ENCODE measurements at places on chromosomes 6 and 20.

DNA sequence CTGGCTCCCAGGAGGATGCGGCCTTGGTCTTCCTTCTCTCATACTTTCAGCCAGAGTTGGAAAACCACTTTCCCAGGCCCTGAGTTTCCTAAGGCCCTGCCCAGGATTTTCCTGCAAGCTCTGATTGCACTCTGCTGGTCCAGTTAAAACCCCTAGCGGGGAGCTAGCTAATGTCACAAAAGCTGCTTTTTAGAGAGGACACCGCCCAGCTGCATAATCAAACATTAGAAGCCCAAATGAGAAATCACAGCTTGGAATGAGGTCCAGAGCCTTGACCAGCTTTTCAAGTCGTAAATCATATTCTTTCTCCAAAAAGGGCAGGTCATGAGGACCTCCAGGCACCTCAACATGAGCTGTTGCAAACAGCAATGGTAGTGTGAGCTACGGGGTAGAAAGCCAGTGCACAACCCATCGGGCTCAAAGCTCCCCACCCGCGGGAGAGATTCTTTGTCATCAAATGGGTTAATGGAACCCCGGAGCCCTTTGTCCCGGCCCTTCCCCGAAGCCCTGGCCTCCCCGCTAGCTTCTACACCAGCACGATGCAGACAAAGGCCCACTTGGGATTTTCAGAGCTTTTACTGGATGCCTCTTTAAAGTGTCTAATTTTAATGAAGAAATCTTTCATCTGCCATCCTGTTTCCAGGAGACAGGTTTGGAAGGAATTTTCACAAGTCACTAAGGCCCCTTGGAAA lies 134.0 kb downstream of the SCML4 start:
- H3K36me3 ChIP-seq: no peaks in the 10 kb centered on the region
- H3K4me3 ChIP-seq: no peak overlapping the region
- no peak for DNase-seq
- no peaks in the 10 kb centered on the region for H3K27me3 ChIP-seq
- H3K27ac ChIP-seq: no peak overlapping the region

DNA sequence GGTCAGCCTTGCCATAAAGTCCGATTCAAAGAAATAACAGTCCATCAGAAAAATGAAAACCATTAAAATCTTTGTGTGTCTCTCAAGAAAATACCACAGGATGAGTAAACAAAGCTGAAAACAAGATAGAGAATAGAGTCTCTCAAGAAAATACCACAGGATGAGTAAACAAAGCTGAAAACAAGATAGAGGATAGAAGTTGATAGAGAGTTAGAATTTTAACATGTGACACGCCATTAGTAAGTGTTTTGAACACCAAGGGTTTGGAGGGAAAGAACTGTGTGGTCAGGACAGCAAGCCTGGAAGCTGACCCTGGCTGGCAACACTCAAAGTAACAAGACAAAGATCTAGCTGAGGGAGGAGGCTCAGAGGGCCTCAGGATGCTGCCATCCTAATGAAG lies 43.9 kb upstream of the PRND start:
- H3K4me3 ChIP-seq: no peak overlapping the region
- no peak for DNase-seq
- H3K4me1 ChIP-seq: no peaks in the 10 kb centered on the region
- H3K27me3 ChIP-seq: no peaks in the 10 kb centered on the region

DNA sequence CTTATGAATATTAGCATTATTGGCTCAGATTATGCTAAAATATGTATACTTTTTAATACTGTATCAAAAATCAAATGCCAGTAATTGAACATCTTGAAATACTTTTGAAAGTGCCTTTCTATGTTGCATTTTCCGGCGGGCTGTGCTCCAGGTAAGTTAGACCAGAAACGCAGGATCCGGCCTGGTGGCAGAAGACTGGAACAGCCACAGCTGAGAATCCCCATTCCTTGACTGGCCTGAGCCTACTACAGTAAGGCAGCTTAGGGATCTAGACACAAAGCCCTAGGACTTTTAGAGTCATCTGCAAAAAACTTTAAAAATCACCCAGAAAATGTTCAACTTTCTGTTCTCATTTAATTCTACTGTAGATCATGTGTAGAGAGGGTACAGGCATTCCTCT lies 138.8 kb upstream of the C6orf118 start:
- no peak overlapping the region for H3K27ac ChIP-seq
- no peaks in the 10 kb centered on the region for H3K36me3 ChIP-seq
- H3K4me1 ChIP-seq: no peaks in the 10 kb centered on the region
- no peaks in the 10 kb centered on the region for H3K27me3 ChIP-seq

DNA sequence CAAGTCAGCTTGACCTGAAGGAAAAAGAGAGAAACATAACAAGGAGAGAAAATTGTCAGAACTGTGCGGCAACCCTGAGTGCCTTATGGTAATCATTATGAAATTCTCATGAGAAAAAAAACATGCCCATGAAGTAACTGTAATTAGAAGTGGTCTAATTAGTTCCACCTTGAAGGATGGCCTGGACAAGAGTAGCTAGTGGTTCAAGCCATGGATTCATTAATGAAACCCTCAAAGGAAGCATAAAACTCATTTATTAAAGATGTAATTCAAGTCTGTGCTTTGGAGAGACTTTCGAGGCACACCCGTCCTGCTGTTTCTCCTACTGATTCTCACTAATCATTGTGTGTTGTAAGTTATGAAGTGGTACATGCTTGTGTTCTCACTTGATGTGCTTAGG lies 160.2 kb downstream of the PHF3 start:
- H3K4me1 ChIP-seq: no peaks in the 10 kb centered on the region
- DNase-seq: no peak
- no peak overlapping the region for H3K27ac ChIP-seq
- H3K36me3 ChIP-seq: no peaks in the 10 kb centered on the region

DNA sequence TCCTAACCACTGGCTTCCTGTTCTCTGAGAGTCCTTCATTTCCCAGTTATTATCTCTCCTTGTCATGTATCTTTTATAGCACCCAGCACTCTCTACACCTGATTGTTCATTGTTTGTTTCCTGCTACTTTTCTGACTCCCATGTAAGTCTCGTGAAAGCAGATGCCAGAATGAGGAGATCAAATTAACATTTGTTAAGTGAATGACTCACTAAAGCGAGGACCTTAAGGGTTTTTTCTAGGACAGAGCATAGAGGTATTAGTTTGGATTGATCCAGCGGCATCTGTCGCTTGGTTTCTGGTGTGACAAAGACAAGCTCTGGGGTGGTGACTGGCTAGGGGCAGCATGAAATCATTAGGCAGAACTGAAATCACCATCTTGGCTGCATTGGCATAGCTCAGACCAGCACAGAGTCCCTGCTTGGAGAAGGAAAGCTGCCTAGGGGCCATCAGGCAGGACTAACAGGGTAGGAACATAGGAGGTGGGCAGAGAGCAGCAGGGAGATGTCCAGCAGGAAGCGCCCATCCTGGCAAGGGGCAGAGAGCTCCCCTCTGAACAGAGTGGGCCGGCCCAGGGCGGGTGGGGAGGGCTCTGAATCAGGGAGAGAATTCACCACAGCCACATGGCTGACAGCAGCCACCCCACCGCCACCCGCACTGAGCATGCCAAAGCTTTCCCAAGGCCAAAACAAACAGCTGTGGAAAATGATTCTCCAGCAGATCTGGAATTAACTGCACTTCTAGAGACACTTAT lies 97.1 kb upstream of the CEP85L start:
- no peak for DNase-seq
- H3K36me3 ChIP-seq: no peaks in the 10 kb centered on the region
- H3K4me3 ChIP-seq: no peak overlapping the region

- peaks cover 22% of the 10 kb centered on the region for H3K27me3 ChIP-seq
- no peak for DNase-seq
- H3K27ac ChIP-seq: no peak overlapping the region
- H3K4me1 ChIP-seq: peaks cover 11% of the 10 kb centered on the region
- no peak overlapping the region for H3K4me3 ChIP-seq
- no peaks in the 10 kb centered on the region for H3K36me3 ChIP-seq
Observed at GRCh38 chr20:51565298-51566144, 23.0 kb upstream of the NFATC2 start.

GRCh38 chr20:4195499-4195898 lies 180.1 kb upstream of the RNF24 start:
- H3K36me3 ChIP-seq: no peaks in the 10 kb centered on the region
- no peak overlapping the region for H3K27ac ChIP-seq
- no peaks in the 10 kb centered on the region for H3K4me1 ChIP-seq
- no peaks in the 10 kb centered on the region for H3K27me3 ChIP-seq
- no peak for DNase-seq

DNA sequence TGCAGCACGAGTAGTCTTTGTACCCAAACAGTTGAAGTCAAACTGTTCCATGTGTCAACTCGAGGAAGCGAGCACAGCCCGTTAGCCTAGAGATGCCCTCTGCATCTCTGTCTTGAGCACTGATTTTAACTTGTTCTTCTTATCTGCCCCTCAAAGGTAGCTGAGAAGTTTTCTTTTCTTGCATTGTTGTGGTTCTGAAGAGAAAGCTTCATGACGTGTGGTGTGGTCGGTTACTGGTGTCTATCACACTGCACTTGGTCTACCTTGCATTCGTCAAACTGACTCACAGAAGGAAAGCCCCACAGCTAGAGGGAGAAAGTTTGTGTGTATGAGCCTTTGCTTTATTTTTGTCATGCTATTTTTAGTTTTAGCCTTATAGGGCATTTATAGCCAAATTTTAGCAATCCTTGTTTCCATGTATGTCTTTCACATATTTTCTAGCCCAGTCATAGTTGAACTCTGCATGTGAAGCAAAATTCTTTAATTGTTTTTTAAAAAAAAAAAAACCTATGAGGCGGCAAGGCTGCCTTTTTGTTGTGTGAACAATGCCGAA lies 115.1 kb downstream of the JAG1 start:
- no peaks in the 10 kb centered on the region for H3K4me1 ChIP-seq
- no peaks in the 10 kb centered on the region for H3K27me3 ChIP-seq
- peak; percentile 42 for DNase-seq
- no peak overlapping the region for H3K27ac ChIP-seq
- no peaks in the 10 kb centered on the region for H3K36me3 ChIP-seq
- no peak overlapping the region for H3K4me3 ChIP-seq

DNA sequence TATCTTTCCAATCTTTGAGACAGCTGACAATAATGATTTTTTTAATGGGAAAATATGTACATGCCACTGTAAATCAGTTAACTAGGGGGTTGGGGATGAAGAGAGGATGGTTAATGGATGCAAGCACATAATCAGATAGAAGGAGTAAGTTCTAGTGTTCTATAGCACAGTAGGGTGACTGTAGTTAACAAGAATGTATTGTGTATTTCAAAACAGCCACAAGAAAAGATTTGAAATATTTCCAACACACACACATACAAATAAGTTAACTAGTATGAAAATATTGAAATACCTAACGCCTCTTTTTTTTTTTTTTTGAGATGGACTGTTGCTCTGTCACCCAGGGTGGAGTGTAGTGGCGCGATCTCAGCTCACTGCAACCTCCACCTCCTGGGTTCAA lies 153.4 kb upstream of the SALL4 start:
- H3K36me3 ChIP-seq: no peaks in the 10 kb centered on the region
- no peaks in the 10 kb centered on the region for H3K4me1 ChIP-seq
- no peak for DNase-seq
- no peak overlapping the region for H3K4me3 ChIP-seq

GRCh38 chr6:144659202-144660182 lies 374.4 kb downstream of the UTRN start:
- DNase-seq: no peak
- H3K27ac ChIP-seq: peak overlapping the region; percentile 42
- no peaks in the 10 kb centered on the region for H3K36me3 ChIP-seq
- H3K27me3 ChIP-seq: no peaks in the 10 kb centered on the region
- H3K4me1 ChIP-seq: peaks cover 12% of the 10 kb centered on the region
- H3K4me3 ChIP-seq: no peak overlapping the region

All from naive thymus-derived CD4-positive, alpha-beta T cell (primary cell).